ENCODE measurements at places on chromosomes 16 and 17.

GRCh38 chr17:69913216-69913615, 161.8 kb upstream of the KCNJ16 start:
- DNase-seq = no peak

DNA sequence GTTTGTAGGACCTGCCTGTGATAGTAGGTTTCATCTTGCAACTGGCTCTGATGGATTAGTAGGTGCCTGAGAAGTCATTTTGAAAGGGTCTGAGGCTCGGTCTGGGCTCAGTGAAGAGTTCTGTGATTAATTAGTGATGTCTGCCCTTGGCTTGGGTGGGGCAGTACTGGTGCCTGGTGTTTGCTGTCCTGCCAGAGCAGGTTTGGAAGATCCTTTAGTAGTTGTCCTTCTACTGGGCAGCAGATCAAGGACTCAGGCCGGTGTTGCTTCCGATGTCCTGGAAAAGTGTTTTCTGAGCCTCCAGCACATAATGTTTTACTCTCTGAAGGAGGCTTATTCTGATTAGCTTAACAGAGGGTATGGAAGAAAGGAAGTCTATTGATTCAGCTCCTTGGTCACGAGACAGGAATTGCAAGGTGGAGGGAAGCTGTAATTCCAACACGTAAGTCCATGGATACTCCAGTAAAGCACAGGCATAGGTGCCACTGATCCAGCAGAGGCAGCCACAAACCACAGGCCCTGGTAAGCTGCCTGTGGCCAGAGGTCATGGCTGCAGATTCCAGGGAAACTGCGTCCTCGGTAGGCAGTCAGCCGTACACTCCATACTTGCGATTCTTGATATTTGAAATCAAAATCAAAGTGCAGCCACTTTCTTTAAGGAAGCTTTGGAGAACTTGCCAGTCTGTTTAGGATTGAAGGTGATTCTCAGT, 18.7 kb downstream of the HLF start:
- no peak for DNase-seq

GRCh38 chr17:2898255-2898926, 102.2 kb downstream of the RAP1GAP2 start:
- no peak for DNase-seq

DNA sequence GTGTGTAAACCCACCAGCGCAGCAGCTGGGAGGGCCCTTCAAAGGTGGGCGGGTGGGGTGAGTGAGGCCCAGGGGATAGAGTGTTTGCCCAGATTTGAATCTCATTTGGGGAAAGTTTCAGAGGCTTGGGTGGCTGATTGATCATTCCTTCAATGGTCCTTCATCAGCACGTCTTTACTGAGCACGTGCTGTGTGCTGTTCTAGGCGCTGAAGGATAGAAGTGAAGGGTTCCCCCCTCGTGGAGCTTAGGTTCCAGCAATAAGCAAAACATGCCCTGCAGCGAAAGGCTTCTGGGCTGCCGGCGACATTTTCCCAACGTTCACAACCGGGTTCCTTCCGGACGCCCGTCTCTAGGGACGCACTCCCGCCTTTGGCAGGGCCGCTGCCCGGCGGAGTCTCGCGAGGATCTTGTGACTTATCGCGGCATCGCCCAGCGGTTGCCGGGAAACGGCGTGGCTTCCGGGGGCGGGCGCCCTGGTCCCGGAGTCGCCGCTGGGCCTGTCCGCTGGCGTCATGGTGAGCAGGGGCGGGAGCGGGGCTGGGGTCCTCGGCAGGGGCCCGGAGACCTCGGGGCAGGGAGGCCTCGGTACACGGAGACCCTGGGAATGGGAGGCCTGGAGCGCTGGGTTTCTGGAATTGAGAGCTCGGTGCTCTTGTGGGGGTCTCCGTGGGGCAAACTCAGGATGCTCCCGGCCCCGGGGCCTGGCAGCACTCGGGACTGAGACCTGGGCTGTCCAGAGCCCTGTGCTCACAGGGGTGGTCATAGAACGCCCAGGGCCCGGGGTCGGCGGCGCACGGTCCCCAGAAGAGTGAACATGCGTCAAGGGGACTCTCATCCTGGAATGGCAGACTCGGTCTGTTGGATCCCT, 3.2 kb upstream of the DBNDD1 start:
- peak; percentile 90 for DNase-seq

DNA sequence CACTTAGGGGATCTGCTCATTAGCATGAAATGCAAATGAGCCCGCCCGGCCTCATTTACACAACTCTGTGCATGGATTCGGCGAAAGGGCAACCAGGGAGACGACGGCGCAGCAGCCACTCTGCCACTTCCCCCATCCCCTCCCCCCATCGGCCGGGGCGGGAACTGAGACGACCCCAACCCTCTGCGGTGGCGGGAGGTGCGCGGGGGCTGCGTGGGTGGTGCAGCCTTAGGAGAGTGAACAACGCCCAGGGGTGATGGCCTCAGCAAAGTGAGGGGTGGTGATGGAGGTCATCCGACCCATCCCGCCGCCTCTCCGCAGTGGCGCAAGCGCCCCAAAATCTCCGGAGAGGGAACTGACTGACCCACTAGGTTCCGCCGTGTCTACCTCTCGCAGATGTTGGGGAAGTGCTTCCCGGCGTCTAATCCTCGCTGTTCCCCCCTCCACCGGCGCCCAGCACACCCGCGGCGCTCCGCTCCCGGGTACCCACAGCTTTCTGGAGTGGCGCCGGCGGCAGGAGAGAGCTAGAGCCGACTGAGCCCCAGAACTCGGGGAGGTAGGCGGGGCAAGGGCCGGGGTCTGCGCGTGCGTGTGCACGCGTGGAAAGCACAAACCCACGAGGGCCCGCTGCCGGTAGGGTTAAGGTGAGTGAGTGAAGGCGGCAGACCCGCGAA, 1.4 kb upstream of the CACNA1G start:
- peak; percentile 59 for DNase-seq

- DNase-seq = no peak
Measured at GRCh38 chr16:9913604-9914326, 268.5 kb downstream of the GRIN2A start.

DNA sequence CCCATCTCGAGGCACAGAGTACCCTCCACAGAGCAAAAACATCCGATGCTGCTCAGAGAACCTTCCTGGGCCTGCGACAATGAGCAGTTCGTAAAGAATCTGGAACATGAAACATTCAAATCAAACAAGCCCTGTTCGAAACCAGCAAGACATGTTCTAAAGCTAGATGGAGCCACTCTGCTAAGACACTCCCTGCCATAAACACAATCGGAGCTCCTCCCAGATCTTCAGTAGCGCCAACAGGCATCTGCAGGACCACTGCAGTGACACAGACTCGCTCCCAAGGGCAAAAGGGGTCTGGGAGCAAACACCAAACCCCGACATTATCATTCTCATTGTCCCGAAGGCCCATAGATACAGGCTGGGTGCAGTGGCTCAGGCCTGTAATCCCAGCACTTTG, 108.7 kb downstream of the ZFHX3 start:
- DNase-seq = no peak

- no peak for DNase-seq
Measured at GRCh38 chr17:56897646-56898424, 16.0 kb downstream of the TRIM25 start.

DNA sequence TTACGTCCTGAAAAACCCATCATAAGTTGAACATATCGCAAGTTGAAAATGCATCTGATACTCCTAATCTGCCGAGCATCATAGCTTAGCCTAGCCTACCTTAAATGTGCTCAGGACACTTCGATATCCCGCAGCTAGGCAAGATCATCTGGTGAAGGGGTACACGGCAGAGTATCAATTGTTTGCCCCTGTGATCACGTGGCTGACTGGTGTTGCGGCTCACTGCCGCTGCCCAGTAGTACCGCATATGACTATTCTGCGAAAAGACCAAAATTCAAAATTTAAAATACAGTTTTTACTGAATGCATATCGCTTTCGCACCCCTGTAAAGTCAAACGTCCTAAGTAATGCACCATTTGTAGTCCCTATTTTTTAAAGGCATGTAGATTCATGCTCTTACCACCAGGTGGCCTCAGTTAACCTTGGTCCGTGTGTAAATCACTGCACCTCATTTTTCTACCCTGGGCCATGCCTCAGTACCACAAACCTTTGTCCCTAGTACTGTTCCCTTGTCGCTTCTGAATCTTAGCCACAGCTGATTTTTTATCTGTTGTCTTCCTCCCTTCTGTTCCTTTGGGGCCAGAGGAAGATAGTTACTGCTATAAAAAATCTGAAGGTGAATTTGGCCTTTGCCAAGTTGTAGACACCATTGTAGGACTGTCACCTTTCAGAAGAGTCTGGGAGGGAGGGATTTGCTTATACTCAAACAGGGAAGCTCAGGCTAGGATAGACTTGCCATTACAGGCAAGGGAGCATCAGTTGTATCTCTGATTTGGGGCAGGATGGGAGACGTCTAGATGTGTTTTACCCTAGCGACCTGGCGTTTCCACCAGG, 34.4 kb downstream of the WWP2 start:
- DNase-seq = peak; percentile 41

- DNase-seq = no peak
Measured at GRCh38 chr16:20089246-20089965, 15.7 kb upstream of the GPR139 start.

DNA sequence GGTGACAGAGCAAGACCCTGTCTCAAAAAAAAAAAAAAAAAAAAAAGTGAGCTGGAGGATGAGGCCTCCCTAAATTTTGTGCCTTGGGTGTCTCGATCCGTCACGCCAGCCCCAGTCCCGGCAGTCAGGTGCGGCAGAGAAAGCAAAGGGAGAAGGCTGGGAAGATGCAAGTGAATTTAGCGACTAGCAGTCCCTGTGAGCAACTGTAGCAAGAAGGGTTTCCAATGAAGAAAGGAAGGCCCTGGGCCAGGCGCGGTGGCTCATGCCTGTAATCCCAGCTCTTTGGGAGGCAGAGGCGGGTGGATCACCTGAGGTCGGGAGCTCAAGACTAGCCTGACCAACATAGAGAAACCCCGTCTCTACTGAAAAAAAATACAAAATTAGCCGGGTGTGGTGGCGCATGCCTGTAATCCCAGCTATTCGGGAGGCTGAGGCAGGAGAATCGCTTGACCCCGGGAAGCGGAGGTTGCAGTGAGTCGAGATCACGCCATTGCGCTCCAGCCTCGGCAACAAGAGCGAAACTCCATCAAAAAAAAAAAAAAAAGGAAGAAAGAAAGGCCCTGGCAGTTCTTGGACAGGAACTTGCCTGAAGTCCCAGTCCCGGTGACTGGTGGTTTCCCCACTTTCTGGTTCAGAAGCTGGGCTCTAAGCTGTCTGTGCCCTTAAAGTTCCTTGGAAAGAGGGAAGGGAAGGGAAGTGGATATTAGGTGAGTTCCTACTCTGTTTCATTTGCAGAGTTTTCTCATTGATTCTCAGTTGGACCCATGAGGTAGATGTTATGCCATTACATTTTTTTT, 1.8 kb upstream of the QPRT start:
- DNase-seq = no peak

GRCh38 chr16:48534601-48535340, 75.2 kb downstream of the N4BP1 start:
- no peak for DNase-seq

DNA sequence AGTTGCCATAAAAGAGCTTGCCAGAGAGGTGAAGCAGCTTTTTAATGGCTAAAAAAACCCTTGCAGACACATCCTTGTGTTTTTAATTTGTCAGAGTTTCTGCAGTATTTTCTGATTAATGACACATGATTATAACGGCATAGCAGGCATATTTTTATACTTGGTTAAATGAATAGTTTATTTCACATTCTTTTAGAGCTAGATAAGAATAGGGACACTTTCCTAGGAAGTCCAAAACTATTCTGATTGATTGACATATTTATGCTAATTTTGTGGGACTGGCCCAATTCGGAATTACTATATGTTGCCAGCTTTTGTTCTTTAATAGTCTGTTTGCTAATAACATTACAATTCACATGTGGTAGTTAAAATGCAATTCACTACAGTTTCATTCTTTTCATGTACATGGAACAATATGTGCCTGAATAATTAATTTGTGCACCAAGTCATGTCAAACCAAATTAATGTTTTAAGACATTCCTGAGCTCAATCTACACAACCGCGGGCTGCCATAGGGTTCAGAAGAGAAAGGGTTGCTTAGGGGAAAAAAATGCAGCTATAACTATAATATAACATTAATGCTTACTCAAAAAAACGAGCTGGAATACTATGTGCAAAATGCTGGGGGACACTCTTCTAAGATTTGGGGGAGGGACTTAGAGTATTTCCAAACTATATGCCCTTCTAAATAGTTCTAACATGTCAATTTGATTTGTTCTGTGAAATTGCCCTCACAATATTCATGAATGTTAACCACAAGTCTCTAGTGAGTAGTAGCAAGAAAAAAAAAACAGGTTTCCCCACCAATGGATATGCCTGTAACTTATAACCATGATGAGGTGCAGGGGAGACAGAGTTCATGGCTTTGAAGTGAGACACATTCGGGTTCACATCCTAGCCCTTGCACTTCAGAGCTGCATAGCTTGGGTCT, 305.4 kb downstream of the CEP112 start:
- no peak for DNase-seq

- no peak for DNase-seq
Measured at GRCh38 chr16:79610771-79611170, 10.2 kb upstream of the MAF start.

- DNase-seq = no peak
Measured at GRCh38 chr16:89546781-89547180, 13.7 kb upstream of the RPL13 start.

- DNase-seq = peak; percentile 30
Measured at GRCh38 chr17:42247734-42248133, 28.5 kb downstream of the STAT5B start.

GRCh38 chr17:82740906-82741759, 5.7 kb downstream of the FN3K start:
- no peak for DNase-seq

GRCh38 chr17:28279411-28279810, 39.6 kb upstream of the TMEM97 start:
- DNase-seq = no peak

- DNase-seq = no peak
Measured at GRCh38 chr17:56847106-56847505, 13.2 kb downstream of the DGKE start.

GRCh38 chr16:154217-155030, 2.0 kb downstream of the HBZ start:
- no peak for DNase-seq

DNA sequence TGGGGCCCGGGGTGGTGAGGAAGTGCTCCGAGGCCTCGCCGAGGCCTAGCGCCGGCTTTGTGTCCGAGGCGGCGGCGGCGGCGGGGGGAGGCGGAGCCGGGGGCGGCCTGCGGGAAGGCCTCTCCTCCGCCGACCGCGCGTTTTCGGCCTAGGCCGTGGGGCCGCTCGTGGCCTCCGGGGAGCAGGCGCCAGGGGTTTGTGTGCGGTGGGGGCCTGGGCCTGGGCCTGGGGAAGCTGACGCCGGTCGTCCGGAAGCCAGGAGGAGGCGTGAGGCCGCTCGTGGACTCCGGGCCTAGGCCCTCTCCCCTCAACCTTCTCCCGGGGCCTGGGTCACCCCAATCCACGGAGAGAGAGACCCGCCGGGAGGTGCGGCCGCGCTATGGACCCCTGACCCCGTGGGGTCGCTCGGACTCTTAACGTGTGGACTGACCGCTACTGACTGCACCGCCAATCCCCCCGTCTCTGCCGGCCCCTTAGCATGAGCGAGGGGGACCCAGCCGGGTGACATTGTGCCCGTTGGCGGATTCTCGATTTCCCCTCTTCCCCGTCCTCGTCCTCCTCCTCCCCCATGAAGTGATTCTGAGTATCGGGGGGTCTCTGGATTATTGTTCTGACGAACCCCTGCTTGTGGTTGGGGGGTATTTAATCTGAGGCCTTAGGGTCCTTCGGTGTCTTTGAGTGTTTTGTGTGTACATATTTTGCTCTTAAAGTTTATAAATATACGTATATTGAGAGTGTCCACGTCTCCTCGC, 660 bp downstream of the RBBP6 start:
- peak; percentile 51 for DNase-seq

Data from activated naive CD4-positive, alpha-beta T cell treated with anti-CD3 and anti-CD28 coated beads for 36 hours (primary cell).